ENCODE measurements at places on chromosomes 6 and 20.

DNA sequence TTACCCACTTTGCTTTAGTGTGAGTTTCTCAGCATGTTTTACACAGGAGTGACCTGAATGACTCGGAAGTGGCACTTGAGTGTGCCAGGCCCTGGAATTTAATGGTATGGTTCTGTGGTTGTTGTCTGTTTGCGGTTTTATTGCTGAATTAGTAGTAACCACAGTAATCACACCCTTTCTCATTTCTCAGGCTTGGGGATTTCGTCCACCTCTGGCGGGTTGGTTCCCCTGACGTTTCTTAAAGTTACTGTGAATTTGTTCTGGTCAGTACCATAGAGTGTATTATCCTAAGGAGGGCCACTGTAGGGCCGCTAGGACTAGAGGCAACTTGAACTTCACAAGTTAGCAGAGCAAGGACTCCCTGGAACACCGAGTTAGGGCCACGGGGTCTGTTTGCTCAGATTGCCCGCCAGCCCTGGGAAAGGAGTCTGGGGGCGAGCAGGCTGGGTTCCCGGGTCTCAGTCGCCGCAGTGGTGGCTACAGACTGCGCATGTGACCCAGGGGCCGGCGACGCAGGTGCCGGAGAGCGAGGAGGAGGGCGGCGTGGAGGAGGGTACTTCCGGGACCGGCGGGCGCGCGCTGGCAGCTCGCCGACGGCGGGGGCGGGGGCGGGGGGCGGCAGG is 546 bp upstream of the KLHL32 start:
- DNase-seq = no peak

- no peak for DNase-seq
These were observed 83.7 kb upstream of the RALY start for GRCh38 chr20:33910056-33910455.

GRCh38 chr6:98779618-98780017 is 54.8 kb upstream of the POU3F2 start:
- DNase-seq = no peak

- DNase-seq = peak; percentile 29
These were observed 44.2 kb downstream of the ZNF831 start for GRCh38 chr20:59207742-59208357.

DNA sequence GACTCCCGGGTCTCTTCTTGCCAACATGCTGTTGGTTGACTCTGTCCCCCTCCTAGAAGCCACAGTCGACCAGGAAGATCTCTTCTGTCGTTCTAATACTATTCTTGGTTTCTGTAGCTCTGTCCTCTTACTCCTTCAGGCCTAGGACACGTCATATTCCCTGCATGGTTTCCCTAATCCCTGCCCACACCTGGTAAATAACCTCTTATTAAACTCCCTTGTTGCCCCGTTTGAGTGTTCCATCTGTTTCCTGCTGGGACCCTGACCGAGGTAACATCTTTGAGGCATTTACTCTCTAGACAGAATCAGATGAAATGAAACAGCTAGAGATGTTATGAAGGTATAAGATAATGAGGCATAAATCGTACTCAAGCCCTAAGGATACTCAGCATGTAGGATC is 68.1 kb downstream of the PLCB4 start:
- DNase-seq = no peak

- no peak for DNase-seq
These were observed 152.0 kb downstream of the GRM4 start for GRCh38 chr6:33993653-33994471.

GRCh38 chr6:2616811-2617210 is 133.9 kb downstream of the MYLK4 start:
- no peak for DNase-seq

DNA sequence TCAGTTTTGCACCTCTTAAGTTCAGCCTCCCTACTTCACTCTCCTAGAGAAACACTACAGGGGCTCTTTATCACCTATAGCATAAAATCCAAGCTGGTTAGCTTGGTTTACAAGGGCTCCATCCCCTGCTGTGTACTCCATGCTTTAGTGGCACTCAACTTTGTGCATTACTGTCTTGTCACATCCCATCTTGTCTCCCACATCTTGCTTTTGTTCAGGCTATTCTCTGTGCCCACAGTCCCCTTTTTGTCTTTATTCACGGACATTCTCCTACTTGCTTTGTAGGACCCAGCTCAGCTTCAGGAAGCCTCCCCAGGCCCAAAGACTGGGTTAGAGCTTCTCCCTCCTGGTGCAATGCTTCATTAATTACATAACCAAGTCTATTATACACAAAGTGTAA is 107.9 kb upstream of the SPACA1 start:
- no peak for DNase-seq

DNA sequence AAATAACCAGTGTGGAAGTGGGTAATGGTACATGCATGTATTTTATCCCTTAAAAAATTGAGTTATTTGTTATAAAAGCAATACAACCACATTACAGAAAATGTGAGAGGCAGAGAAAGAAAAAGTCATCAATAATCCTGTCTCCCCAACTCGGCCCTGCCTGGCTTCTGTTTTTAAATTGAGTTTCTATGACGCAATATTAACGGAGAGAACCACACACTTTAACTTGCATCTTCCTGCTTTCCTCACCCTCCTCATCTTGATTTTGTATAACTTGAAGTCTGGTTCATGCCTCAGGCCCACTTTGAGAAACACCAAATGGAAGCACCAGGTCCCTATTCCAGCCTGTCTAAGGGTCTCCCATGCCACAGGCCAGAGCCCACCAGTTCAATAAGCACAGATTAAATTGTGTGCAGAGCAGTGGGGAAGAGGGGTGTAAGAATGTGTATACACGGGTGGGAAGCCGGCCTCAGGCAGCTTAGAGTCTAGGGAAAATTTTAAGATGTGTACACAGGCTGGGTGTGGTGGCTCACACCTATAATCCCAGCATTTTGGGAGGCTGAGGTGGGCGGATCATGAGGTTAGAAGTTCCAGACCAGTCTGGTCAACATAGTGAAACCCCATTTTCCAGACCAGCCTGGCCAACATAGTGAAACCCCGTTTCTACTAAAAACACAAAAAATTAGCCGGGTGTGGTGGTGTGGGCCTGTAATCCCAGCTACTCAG is 15.9 kb downstream of the KCNK5 start:
- no peak for DNase-seq

- DNase-seq = no peak
These were observed at the start of gene TBX18 for GRCh38 chr6:84764332-84765049. TBX18 (minus strand) TSS chr6:84764598; CDS start chr6:84764181, 417 bp downstream.

DNA sequence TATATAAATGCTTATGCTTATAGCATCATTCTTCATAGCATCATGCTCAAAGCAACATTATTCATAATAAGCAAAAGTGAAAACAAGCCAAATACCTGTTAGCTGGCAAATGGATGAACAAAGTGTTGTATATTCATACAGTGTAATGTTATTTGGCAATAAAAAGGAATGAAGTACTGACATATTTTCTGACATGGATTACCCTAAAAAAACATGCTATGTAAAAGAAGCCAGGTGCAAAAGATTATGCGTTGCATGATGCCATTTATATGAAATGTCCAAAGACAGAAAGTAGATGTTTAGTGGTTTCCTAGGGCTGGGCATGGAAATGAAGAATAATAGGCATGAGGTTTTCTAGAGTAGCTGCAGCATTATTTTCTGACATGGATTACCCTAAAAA is 77.1 kb downstream of the GFRA4 start:
- no peak for DNase-seq

DNA sequence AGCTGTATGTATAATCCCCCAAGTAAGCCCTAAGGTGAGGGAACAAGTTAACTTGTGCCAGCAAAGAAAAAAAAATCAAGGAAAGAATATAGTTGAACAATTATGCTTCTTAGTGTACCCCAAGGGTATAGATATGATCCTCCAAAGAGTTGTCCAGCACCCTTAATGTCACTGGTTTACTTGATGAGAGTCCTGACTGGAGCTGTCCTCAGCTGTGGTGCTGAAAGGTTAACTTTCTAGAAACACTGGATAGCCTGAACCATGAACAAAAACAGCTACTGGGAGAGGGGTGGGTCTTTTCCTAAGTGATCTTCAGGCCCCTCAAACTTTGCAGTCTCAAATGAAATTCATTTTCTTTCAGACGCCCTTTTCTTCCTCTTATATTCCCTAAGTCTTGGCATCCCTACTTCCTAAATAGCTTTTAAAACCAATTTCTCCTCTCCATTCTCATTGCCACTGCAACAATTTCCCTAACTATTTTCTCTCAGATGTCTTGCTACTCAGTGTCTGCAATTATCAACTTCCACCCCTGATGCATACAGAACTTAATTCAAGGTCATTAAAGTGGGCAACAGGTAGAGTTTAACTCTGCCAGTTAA is 83.5 kb upstream of the PROKR2 start:
- DNase-seq = no peak

- no peak for DNase-seq
These were observed 228.6 kb downstream of the TBC1D7 start for GRCh38 chr6:13099771-13100170.

DNA sequence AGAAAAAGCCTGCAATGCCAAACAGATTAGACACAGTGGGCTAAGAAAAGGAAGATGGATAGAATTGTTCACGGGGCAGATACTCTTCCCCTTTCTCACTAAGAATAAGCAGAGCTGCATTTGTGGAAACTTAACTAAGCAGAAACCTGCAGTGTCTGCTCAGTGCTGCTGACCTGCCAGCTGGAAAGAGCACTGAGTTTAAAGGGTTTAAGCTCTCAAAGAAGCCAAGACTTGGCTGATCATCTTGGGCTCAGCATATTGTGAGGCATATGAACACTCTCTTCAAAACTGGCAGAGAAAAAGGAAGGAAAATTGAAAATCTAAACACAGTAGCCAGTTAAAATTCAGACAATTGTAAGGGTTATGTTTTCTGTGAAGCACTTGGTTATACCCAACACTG is 711.1 kb upstream of the EPHA7 start:
- DNase-seq = no peak

DNA sequence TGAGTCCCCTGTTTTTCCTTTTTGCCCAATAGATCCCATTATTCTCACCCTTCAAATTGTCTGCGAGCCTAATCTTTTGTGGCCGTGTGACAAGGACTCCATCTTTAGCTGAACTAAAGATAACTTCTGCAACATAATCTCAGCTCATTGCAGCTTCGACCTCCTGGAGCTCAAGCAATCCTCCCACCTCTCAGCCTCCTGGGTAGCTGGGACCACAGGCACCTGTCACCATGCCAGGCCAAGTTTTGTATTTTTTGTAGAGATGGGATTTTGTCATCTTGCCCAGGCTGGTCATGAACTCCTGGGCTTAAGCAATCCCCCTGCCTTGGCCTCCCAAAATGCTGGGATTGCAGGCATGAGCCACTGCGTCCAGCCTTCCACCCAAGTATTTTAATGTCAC is 161.0 kb downstream of the GJA1 start:
- no peak for DNase-seq

- DNase-seq = no peak
These were observed 49.7 kb downstream of the NOL4L start for GRCh38 chr20:32535316-32535952.

- DNase-seq = no peak
These were observed 32.1 kb upstream of the BCAS1 start for GRCh38 chr20:54102543-54102942.

- DNase-seq = no peak
These were observed 23.8 kb upstream of the LAMP5 start for GRCh38 chr20:9490631-9491030.

DNA sequence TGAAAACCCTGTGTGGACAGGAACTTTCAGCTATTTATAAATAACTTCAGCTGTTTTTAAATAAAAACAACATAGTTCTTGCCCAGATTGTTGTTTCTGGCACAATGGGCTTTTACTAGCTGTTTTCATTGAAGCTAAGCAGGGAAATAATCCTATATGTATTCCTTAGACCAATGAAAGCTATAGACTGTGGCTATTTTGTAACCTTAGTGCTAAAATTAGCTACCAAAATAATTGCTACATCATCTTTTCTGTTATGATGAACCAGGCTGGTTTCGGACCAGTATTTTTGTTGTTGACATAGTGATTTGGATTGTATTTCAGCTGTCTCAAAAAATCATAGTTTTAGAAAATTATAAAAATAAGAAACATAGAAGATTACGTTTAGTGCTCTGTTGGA is 13.7 kb downstream of the PHF3 start:
- no peak for DNase-seq

Data from activated naive CD4-positive, alpha-beta T cell (primary cell).